Inflammatory macrophage (primary cell): ENCODE measurements at places on chromosomes 6 and 20.

DNA sequence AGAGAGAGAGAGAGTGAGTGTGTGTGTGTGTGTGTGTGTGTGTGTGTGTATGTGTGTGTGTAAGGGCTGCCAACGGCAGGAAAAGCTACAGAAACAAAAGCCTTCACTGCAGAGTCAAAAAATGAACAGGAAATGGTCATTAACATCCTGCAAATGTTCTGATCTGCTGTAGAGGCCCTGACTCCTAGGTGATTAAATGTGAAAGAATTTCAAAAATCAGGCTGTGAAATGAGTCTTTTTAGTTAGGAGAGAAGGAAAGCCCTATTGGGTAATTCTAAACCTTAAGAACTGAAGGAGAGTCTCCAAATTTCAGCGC, 166.5 kb upstream of the MYLIP start:
- no peak for DNase-seq

GRCh38 chr20:24545168-24545567, 75.7 kb downstream of the SYNDIG1 start:
- DNase-seq = no peak

- DNase-seq = no peak
Observed at GRCh38 chr6:160167604-160168399, 46.2 kb downstream of the SLC22A1 start.

DNA sequence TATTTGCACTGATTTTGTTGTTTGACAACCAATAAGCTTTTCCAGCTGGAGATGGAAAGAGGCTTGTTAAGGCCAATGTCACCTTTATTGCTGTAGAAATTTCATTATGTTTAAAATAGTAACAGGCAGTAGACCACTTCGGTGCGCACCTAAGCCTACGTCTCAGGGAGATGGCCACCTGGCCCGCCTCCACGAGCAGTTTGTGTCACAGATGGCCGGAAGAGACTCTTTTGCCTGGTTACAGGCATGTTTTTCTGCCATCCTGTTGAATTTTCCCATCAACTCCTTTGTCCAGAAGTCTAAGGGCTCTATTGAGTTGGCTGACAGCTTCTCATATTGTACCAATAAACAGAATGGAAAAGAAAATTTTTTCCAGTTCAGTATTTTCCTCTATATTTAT, 51.0 kb downstream of the SLC9A8 start:
- no peak for DNase-seq

DNA sequence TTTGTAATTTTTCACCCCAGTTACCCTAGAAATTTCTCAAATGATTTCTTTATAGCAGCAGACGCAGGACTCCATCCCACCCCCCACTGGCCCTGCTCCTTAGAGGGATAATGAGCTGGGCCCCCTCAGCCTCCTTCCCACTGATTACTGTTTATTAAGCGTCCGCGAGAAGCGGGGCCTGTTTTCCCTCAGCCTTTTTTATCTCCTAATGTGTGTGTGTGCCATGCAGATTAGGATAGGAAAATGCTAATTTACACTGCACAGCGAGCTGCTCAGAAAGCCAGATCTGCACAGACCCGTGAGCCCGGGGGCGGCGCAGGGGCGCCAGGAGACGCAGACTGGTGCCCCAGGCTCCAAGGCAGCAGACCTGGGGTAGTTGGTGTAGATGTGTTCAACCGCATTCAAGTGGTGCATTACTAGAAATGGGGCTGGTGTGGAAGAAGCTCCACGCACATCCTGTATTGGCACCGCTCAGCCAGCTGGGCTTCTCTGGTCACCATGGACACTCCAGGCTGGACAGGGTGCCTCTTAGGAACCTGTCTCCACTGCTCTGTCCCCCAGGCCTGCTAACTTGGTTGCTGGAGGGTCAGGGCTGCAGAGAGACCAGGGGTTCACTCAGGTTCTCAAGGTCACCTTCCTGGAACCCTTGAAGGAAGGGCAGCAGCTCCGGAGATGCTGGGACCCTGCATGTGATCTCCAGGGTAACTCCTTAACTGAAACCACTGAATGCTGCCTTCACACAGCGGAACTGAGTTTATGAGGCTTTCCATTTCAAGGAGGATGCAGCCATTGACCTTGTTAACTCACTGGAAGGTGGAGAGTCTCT, 256.3 kb downstream of the ERMARD start:
- no peak for DNase-seq

GRCh38 chr6:89917216-89917615, 22.9 kb downstream of the GJA10 start:
- DNase-seq = no peak

DNA sequence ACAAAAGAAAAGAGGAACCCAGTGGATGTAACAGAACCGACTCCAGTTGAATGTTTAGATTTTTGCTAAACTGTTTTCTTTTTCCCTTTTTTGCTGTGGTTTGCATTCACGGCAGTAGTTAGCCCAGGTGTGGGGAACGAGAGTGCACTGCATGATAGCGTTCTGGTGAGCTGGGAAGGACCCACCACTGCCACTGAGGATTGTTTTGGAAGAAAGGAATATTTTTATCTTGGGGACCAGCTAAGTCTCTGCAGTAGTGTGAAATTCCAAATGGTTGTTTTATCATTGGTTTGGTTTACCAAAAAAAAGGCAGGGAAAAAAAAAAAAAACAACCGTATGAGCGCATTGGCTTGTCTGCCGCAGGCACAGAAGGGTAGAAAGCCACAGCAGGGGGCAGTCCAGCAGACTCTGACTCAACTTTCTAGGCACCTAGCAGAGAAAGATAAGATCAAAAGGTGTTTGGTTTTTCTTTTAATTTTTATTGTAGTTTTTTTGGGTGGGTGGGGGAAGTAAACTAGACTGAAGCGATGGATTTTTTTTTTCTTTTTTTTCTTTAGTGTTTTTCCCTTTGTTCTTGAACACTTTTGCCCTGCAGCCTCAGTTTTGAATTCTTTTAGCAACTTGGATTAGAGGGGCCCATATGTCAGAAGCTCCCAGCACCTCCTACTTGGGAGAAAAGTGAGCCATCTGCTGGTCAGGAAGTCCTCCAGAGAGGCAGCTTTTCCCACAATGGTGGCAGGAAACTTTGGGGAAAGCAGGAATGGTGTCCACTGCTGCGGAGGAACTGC, 13.5 kb upstream of the RAB5IF start:
- DNase-seq = no peak

GRCh38 chr6:147238164-147238563, 33.9 kb downstream of the STXBP5 start:
- no peak for DNase-seq

DNA sequence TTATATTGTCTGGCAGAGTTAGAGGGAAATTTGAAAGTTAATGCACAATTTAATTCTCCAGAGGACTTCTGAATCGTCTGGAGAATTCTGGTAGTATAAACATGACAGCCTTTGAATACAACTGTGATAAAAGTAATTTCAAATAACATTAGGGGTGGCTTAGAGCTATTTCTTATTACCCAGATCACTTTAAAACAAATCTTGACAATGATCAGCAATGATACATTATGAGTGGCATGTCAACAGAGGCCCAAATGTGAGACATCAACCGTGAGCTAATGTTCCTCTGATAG, 259.1 kb downstream of the HACE1 start:
- DNase-seq = no peak

DNA sequence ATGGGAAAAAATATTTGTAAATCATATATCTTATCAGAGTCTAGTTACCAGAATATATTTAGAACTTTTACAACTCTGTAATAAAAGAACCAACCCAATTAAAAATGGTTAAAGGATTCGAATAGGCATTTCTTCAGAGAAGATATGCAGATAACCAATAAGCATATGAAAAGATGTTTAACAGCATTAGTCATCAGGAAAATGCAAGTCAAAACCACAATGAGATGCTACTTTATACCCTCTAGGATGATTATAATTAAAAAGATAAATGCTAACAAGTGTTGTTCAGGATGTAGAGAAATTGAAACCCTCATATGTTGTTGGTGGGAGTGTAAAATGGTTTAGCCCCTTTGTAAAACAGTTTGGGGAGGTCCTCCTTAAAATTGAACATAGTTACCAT, 94.1 kb downstream of the LRRC1 start:
- no peak for DNase-seq

DNA sequence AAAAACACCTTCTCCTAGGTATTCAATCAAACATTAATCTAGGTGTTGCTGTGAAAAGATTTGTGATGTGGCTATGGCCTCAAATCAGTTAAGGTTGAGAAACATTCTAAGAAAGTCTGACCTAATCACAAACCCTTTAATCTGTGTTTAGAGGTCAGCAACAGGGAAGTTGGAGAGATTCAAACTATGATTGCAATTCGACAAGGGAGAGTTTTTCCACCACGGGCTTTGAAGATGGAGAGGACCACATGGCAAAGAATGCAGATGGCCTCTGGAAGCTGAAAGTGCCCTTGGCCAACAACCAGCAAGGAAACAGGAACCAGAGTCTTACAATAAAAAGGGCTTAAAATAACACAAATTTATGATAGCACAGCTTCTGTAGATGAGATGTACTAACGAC, 29.6 kb upstream of the LGSN start:
- peak; percentile 51 for DNase-seq

- DNase-seq = no peak
Observed at GRCh38 chr6:130560231-130560630, 194.4 kb downstream of the TMEM200A start.

- no peak for DNase-seq
Observed at GRCh38 chr6:115873901-115874300, 186.8 kb downstream of the FRK start.

DNA sequence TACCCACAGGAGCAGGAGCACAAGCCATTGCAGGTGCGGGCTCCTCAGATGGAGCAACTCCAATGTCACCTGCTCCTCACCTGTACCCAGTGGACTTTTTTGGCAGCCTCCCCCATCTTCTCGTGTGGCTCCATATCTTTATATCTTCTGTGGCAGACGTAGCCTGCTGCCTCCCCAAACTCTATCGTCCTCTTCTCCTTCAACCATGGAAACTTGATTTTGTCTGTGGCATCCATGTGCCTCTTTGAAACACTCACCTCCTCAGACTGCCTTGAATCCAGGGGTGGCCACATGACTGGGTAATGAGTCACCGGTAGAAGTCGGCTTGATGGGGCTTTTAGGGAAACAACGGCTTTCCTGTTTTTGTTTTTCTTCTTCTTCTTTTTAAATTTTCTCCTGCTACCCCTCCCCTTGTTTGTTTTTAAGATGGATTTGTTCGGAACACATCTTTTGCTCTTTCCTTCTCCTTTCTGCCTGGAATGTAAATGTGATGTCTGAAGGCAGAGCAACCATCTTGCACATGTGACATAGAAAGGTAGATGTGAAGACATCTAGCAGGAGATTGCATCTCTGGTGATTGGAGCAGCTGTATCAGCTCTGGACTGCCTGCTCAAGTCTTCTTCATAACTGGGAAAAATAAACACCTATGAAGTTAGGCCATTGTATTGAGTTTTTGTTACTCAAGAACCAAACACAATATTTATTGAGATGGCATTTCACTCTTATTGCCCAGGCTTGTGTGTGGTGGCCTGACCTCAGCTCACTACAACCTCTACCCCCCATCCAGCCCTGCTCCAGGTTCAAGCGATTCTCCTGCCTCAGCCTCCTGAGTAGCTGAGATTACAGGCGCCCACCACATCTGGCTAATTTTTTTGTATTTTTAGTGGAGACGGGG, 69.9 kb upstream of the DDR1 start:
- DNase-seq = peak; percentile 68

GRCh38 chr20:50310673-50311051, 120.0 kb downstream of the CEBPB start:
- DNase-seq = no peak
